NCI-H748 treated with DMSO at 0.1 percent for 48 hours (cell line): ENCODE measurements at places on chromosomes 7 and 10.
A peak's percentile ranks its signal among the peaks of the same experiment; 100 is the strongest.

DNA sequence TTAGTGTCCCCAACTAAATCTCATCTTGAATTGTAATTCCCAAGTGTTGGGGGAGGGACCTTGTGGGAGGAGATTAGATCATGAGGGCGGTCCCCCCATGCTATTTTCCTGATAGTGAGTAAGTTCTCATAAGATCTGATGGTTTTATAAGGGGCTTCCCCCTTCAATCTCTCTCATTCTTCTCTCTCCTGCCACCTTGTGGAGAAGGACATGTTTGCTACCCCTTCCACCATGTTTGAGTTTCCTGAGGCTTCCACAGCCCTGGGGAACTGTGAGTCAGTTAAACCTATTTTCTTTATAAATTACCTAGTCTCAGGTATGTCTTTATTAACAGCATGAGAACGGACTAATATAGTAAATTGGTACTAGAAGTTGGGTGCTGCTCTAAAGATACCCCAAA is 365.6 kb downstream of the ANKRD7 start:
- peak; percentile 3 for DNase-seq

- DNase-seq, result no peak
Measured at GRCh38 chr7:104133238-104133637, 74.6 kb downstream of the ORC5 start.

- DNase-seq, result no peak
Measured at GRCh38 chr7:1673581-1674118, 3.6 kb downstream of the ELFN1 start.

DNA sequence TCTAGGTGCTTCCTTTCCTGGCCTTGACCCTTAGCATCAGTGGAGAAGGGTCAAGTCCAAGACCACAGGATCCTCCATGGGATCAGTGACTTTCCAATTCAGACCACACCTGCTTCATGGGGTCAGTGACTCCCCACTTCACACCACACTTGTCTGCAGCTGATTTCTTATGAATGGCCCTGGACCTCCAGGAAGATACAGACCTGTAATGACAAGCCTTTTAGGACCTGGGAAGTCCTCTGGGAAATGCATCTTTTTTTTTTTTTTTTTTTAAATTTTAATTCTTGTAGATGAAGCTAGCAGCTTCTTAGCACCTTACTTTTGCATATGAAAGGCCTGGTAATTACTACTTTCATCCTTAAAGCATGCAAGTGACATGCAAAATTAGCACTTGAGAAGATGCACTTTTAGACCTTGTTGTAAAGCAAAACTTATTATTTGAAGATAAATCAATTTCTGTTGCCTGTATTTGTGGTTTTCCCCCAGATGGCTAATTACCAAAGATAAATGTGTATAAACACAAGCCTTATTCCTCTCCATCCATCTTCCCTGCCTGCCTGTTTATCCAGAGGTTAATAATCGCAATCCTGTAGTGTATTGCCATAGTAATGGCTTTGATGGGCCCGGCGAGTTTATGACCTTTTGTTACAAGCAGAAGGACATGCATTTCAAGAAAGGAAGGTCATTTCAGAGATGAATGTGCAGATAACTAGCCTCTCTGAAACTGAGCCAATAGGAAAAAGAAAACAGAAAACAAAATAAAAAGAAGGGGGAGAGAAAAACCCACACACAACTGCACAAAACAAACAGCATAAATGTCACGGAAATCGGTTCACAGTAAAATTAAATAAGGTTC is 1018.7 kb downstream of the TYW1 start:
- peak; percentile 57 for DNase-seq

- no peak for DNase-seq
Measured at GRCh38 chr10:103564776-103565520, 71.4 kb downstream of the NEURL1 start.

GRCh38 chr7:18202315-18203045 is 174.8 kb upstream of the PRPS1L1 start:
- DNase-seq, result no peak

DNA sequence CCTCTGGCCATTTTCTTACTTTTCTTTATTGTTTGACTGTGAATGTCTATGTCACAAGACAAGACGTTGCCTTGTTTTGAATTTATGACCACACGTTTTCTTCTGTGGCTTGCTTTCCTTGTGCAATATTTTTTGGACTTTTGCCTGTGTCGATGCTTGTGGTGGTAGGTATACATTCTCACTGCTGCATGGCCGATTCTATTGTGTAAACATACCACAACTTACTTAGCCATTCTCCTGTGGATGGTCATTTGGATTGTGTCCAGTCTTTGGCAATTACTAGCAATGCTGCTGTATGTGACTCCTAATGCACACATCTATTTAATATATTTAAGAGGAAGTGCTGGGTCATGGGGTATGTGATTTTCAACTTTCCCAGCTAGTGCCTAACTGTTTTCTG is 18.0 kb upstream of the DLG5 start:
- no peak for DNase-seq

- peak; percentile 43 for DNase-seq
Measured at GRCh38 chr10:84205049-84205852, 10.9 kb downstream of the CDHR1 start.

GRCh38 chr7:116305485-116306408 is 95.4 kb downstream of the TES start:
- peak; percentile 37 for DNase-seq

- no peak for DNase-seq
Measured at GRCh38 chr10:10777723-10778122, 239.9 kb upstream of the CELF2 start.

DNA sequence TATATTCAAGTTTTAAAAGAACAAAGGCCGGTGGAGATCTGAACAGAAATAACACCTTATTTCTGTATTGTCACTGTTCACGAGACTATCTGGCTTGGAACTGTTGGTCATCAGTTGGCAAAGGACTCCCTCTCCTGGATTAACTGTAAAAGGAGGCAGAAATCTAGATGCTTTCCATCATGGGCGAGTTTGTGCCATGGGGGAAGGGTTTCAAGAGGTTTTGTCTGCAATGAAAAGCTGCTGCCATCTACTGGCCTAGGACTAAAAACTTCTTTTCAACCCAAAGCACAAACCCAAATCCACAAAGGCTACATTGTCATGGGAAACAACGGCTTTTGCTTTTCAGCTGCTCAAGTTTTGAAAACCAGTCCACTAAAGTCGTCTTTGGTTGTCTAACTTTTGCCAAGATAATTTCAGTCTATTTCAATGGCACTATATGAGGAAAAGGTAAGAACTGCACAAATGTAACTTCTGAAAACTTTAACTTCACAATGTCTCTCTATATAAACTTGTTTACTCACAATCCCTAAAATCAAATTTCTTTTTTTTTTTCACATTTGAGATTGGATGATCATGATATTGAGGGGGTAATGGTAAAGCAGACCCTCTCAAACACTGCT is 196.8 kb downstream of the SKAP2 start:
- DNase-seq, result peak; percentile 98

- DNase-seq, result no peak
Measured at GRCh38 chr7:129790136-129790535, 162.6 kb downstream of the UBE2H start.

- DNase-seq, result no peak
Measured at GRCh38 chr7:155644971-155645509, 579 bp downstream of the RBM33 start.

- DNase-seq, result no peak
Measured at GRCh38 chr10:74282848-74283210, 131.8 kb downstream of the ADK start.

DNA sequence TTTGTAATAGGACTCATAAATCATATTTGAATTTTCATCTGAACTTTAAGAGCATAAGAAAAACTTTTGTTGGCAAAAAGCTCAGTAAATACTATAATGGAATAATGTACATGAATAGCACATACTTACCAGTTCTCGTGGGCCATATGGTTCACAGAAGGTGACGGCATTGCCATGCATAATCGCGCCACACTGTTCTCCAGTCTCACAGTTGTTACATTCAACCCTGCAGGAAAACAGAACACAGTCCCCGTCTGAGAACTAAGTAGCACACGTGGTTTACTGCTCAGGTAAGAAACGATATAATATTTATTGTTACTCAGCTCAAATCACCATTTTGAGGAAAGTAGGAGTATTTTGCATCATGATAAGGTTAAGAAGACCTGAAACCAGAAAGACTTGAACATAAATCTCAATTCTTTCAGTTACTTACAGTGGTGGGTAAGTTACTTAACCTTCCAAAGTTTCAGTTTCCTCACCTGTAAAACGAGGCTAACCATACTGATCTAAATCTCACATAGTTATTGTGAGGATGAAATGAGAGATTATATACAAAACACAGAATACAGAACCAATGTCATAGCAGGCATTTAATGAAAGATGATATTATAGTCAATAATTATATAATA is 261.4 kb downstream of the RELN start:
- no peak for DNase-seq

DNA sequence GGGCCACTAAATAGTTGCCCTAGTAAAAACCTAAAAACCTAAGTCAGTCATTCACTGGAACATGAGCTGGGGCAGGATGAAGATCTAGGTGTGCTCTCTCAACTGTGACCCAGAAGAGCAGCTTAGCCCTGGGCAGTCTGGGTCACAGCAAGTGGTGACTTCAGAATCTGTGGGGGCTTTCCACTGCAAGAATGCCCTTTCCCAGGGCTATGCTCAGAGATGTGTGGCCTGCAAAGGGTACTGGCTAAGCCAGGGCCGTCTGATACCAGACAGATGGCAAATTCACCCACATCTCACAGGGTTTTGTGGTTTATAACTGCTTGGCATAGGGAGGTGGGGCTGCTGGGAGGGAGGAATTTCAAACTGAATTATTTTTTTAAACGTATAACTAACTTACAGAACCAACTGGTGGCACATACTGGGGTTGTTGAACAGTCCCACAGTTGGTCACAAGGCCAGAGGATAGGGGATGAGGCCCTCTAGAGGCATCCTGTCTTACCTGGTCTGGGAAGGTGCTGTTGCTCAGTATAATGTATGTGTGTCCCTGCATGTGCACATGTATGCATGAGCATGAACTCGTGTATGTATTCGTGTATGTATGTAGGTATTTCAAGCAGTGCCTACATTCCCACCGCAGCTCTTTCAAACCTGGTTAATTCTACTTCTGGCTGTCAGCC is 63.2 kb downstream of the PRPF18 start:
- no peak for DNase-seq

DNA sequence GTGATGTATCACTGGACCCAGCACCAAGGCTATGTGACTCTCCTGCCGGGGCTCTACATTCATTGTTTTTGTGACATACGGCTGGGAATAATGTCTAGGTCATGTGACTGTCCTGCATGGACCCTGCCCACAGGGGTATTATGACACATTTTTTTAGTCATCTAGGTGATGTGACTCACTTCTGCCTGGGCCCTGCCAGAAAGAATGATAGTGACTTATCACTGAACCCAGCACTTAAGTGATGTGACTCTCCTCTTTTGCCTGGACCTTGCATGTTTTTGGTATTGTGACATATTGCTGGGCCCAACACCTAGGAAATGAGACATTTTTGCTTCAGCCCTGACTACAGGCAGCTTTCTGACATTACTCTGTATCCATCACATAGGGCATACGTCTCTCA is 51.1 kb upstream of the ZNF107 start:
- no peak for DNase-seq

DNA sequence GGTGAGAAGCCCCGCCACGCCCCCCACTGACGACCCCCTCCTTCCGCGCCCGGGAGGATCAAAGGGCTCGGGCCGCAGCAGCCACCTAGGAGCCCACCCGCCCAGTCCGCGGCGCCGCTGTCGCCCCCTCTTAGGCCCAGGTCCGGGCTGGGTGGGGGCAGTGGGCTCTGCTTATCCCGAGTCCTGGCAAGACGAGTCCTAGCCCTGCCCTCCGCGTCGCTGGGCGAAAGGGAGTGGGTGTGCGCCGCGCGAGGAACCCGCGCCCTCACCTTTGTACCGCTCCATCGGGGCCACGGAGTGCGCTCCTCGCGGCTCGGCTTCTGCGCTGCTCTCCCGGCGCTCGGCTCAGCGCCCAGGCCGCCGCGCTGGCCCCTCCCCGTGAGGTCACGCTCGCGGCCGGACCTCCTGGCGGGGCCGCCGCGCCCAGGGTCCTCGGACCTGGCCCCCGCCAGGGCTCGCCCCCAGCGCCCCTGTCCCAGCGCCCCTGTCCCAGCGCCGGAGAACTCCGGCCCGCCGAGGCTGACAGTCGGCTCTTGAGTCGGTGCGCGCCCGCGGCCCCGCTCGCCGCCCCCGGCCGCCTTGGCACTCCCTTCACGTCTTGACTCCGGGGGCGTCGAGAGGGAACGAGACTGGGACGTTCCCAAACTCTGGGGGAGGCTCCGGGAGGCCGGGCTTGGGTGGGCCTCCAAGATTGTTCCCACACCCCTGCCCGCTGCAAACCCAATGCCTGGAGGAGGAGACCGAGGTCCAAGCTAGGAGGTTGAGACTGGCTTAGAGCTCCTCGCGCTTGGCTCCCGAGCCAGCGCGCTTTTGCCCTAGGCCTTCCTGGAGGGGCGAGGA is at the start of gene AFAP1L2:
AFAP1L2 (minus strand) TSS at position 332 of the 840 bp plus-strand sequence; CDS start at position 285, 47 bp downstream.
- DNase-seq, result no peak

DNA sequence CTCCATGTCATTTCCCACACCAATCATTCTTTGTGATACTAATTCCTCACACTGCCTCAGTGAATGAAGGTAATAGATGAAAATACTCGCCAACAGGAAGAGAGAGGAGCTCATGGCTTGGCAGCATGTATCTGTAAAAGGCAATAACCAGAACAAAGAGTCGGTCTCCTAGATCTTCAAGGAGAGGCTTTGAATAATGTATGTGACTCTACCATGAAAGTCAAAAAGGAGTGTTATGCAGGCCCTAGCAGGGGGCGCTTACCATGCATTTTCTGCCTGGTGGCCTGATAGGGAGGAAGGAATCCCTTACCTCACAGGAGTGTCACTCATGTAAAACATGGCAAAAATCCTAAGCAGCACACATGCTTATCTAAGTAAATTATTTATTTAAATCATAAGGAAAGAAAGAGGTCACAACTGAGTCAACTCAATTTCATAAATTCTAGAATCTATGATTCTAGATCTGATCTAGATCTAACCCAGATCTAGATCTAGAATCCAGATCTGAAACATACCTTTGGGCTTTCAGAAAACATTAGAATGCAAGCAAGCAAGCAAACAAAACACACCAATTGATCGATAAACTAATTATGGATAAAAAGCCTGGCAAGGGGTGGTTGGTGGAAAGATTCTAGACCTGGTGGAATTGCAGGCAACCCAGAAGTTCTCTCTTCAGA is 226.3 kb upstream of the KLF6 start:
- DNase-seq, result no peak

DNA sequence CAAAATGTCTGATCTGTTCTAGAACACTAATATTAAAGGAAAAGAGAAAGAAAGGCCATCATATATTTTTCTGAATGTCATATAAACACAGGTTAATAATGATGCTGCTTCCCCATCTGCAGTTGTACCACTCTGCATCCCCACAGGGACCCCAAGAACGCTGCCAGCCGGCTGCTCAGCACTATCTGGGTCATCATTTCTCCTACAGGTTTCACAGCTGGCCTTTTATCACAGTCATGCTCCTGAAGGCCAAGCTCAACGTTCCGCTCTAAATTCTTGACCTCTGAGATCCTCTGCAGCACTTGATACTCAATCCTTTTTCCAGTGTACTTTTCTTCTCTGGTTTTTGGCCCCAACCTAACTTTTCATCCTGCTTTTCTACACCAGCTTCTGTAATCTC is 4.8 kb downstream of the IDI1 start:
- no peak for DNase-seq
